Putamen (tissue), 1 donor: ENCODE measurements at places on chromosomes 13 and 19.

GRCh38 chr13:60139272-60139671, 24.5 kb downstream of the DIAPH3 start:
- DNase-seq: no peak

DNA sequence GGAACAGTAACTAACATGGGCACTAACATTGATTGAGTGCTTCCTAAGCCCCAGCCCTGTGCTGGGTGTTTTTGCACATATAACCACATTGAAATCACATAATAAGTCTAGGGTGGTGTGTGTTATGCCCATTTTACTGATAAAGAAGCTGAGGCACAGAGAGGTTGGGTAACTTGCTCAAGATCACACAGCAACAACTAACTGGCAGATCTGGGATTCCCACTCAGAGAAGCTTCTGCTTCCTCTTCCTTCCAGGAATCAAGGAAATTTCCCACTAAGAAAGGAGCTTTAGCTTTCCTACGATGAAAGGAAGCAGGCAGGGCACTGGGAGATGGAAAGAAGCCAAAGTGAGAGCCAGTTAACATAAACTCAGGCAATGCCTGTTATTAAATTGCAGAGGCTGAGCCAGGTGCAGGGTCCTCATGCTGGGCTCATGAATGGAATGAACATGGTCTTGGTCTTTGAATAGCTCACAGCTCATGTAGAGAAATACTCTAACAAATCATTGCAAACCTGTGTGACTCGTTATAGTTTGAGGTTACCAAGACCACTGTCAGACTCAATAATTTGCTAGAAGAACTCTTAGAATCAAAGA, 10.1 kb downstream of the SSC5D start:
- DNase-seq: no peak

DNA sequence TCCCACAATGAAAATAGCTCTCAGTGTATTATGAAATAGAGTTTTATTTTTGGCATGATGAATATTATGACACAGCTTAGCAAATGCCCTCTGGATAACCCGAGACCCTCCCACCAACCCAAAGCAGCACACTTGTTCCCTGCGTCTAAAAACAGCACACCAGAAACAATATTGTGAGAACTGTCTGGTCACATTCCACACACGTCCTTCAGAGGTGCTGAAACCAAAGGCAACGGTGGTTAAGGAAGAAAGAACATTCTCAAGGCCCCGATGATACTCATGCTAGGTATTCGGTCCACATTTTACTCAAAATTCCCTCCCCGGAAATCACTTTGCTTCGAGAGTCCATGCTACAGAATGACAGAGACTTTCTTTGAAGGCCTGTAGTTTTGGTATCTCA, 156.7 kb downstream of the SLC7A1 start:
- no peak for DNase-seq

DNA sequence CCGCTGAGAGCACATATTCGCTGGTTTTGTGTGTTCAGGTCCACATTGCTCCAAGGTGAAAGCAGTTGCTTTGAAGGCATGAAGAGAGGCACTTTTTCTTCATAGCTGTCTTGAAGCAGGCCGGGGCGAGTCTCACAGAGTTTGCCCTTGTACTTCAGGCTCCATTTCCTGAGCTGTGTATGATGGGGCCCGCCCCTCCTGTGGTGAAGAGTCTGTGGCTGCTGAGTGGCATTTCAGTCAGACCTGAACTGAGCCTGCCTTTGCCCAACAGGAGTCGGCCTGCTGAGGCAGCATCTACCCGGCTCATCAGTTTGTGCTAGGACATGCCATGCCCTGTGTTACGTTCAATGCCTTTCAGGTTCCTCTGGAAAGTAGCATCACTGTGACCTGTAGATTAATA, 44.4 kb upstream of the C1QTNF9 start:
- no peak for DNase-seq

DNA sequence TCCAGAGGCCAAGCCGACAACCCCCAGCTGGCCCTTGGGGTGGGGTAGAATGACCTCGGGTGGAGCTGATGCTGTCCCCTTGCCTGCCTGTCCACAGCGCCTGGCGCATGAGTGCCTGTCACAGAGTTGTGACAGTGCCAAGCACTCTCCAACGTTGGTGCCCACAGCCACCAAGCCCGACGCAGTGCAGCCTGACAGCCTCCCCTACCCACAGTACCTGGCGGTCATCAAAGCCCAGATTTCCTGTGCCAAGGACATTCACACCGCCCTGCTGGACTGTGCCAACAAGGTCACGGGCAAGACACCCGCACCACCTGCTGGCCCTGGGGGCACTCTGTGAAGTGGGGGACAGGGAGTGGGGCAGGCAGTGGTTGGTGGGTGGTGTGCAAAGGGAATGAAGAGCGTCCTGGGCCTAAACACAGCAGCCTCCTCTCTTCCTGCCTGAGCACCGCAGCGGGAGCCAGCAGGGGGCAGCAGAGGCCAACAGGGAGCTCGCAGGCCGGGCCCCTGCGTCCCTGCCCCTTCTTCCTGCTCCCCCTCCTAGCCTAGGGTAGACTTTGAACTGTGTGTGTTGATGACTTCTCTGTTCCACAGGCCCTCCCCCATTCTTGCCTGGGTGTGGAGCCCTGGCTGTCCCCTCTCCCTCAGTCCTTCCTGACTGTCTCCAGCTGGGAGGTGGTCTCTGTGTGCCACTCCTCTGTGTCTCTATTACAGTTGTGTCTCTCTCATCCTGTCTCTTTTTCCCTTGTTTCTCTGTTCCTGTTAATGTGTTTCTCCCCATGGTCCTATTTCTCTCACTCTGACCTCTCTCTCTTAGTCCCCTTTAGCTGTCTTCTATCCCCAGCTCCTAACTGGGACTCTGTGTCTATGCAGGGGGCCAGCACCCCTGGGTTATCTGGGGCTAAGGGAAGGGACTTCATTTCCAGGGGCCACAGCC, 6.5 kb downstream of the MED29 start:
- DNase-seq: no peak

DNA sequence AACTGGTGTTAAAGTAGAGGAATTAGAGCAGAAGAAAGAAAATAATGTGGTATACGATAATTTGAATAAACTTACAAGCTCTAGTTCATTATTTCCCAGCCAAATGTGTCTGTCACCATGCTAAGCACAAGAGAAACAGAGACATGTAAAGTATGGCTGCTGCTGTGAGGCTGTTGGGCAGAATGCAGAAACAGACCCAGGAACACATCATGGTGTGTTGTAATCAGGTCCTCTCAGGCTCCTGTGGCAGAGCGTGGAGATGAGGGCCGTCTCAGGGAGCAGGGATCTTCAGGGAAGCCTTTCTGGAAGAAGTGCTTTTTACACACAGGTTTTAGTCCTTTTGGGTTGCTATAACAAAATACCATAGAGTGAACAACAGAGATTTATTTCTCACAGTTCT, 710.7 kb upstream of the SGCG start:
- DNase-seq: no peak

DNA sequence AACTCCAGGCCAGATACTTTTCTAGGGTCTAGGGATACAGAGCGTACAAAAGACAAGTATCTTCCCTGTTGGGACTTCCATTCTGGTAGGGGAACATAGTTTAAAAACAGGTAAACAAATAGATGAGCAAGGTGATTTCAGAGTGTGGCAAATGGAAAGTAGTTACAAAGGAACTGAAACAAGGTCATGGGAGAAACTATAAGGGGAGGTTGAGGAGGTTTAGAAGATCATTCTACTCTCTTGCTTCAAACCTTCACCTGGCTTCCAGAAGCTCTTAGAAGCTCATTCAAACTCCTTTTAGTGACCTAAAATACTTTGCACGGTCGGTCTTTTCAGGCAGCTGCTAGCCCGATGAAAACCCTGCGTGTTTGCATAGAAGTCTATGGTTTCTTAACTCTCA, 9.1 kb downstream of the FFAR2 start:
- DNase-seq: no peak

- DNase-seq: no peak
These were observed 2.1 kb upstream of the KLHL26 start for GRCh38 chr19:18634612-18635297.

DNA sequence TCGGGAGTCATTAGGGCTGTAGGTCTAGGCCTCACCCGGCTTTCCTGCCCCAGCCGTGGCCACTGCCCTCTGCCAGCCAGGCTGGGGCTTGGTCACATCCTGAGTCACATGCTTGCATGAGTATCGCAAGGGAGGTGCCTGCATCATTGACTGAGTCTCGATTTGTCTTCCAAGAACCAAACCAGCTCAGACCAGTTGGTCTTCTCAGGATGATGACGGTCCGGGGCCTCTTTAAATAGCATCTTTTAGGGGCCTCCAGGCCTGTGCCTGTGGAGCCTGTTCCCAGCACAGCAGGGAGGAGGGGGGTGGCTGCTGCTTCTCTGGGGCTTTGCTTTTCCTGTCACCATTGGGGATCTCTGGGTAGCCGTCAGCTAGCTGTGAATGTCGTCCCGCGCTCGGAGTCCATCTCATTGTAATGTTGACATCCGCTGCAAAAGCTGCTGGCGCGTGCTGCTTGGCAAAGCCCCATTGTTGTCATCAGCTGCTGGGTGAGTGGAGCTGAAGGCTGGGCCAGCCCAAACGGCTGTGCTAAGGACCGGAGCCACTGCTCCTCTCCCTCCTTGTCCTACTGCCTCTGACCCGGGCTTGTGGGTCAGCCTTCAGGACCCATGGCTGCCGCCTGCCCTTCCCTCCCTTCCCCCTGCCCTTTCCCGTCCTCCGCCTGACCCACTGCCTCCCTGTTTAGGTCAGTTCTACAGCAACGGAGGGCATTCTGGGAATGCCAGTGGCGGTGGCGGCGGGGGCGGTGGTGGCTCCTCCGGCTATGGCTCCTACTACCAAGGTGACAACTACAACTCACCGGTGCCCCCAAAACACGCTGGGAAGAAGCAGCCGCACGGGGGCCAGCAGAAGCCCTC, 14.3 kb upstream of the QTRT1 start:
- DNase-seq: peak; percentile 81

DNA sequence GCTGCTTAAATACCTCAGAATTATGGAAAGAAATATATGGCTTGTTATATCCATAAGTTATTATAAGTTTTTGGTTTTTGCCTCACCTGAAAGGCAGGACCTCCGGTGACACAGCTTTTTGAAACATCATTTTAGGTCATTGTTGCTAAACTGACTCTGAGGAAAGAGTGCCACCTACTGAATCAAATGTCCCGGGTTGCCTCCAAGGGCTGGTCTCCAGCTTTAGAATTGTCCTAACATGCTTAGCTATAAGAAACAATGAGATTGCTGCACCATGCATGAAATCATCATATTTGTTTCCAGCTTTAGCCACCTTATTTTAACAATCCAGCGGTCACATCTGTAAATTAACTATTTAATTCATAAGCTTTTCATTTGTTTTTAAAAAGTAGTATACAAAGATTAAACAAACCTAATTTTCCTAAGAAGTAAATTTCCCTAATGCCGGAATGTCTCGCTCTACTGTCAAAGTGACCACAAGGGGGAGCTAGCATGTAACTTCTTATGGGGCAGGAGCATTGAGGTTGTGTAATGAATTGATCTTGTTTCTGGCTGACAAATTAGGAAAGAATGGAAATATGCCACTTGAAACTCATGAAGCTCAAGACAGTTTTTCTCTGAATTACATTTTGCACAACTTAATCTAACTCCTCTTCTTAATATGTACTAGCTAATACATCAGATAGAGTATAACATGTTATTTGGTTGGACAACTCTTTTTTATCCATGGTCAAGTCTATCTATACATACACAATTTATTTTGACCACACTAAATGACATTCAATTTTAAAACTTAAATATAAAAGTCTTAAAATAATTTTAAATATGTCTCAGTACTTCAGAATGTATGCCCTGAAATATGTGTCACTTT, 6.7 kb upstream of the PCDH17 start:
- DNase-seq: peak; percentile 73
